ENCODE measurements at places on chromosomes 5 and 9.

- DNase-seq, result no peak
Measured at GRCh38 chr5:126365446-126366198, 57.6 kb upstream of the GRAMD2B start.

GRCh38 chr5:463301-463700 is 20.3 kb downstream of the EXOC3 start:
- no peak for DNase-seq

GRCh38 chr5:179326122-179326927 is 18.9 kb downstream of the ADAMTS2 start:
- peak; percentile 67 for DNase-seq

- no peak for DNase-seq
Measured at GRCh38 chr5:139273322-139273571, 20.3 kb upstream of the MATR3 start.

- DNase-seq, result no peak
Measured at GRCh38 chr5:62685221-62685620, 106.6 kb downstream of the LRRC70 start.

DNA sequence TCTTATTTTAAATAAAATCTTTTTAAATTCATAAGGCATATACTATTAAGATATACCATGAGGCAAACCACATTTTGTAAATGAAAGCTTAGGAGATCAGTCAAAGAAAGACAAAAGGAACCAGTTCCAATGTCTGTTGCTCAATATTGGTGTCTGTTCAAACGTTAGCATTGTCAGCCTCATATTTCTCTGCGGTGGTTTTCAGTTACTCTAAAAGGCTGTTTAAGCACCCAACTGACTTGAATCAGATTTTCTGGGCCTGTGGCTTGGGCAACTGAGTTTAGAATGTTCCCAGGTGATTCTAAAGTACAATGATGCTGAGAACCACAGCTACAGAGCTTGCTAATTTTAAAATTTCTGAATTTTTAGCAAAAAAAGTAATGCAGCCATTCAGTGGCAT is 166.3 kb upstream of the KIF2A start:
- DNase-seq, result no peak

DNA sequence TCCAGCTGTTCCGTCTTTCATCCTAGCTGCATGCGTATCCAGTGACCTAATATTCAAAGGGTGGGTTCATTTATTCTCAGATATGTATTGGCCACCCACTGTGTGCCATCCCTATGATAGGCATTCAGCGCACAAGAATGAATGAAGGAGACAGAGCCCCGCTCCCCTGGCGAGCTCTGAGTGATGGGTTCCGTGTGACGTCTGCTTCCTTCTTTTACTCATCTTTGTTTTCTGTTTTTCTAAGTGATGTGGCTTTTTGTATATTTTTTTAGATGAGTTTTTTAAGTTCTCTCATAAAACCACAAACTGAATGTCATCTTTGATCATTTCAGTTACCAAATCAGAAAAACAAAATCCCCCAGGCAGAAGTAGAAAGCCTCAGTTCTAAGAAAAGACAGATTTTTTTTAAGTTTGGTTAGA is 168.3 kb upstream of the OTULINL start:
- DNase-seq, result no peak

GRCh38 chr9:132418726-132419363 is 8.8 kb downstream of the CFAP77 start:
- no peak for DNase-seq

- no peak for DNase-seq
Measured at GRCh38 chr9:133830310-133830709, 92.2 kb upstream of the SARDH start.

DNA sequence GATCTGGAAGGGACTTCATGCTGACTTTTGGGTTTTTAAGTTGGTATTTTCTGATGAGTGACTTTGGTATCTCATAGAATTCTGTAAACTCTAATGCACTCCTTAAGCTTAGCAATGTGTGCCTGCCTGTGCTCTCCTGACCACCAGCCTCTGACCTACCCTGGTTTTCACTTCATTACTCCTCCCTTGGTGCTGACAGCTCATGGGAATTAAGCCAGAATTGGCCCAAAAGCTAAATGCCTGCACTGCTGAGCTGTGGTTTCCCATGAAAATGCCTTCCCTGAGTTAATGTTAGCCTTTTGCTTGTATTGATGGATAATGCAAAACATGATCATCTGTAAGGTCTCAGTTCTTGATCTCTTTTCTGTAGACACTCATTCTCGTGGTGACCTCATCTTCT is 308.0 kb downstream of the DOCK8 start:
- no peak for DNase-seq

DNA sequence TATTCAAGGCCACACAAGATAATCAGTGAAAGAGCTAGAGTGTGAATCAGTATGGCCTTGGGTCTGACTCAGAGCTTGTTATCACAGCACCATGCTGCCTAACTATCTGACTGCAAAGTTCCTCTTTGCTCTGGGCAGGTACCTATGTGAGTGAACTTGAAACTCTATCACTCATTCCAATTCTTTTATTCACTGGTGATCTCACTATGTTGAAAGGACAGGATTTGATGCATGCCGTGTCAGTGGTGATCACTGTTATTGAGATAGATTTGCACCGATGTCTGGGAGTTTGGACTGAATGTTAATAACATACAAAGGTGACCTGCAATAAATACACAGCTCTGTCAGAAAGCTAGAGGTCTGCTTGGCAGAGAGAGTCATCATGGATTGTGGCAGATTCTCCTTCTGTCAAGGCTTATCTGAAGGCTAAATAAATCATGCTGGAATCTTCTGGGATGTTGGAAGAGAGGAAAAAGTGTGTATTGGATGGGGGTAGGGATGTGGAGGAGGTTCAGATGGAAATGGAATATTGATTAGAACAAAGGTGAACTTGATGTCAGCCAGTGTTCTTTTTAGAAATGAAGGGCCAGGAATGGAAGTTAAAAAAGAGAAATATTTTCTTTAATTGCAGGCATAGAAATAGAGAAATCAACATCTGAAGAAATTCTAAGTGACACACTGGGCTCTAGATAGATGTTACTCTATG is 91.8 kb upstream of the TNC start:
- no peak for DNase-seq

DNA sequence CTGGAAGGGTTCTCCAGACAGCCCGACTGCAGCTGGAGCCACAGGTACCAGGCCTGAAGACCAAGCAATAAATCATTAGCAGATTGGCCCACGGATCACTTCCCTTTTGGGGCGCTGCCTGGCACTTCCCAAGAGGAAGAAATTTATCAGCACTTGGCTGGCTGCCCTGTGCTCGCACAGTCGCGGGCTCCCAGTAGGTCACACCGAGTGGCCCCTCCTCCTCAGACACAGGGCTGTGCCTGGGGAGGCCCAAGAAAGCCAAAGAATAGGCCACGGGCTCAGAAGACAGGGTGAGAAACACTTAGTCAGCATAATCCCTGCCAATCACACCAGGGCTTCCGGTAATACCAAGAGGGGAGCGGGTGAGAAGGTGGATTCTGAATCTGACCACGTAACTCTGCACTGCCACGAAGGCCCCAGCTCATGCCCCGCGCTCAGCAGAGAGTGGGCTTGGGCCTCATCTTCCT is 115.7 kb upstream of the MSX2 start:
- no peak for DNase-seq

GRCh38 chr5:142319560-142320429 is 5.0 kb downstream of the SPRY4 start:
- no peak for DNase-seq

GRCh38 chr9:6080154-6080716 is 64.8 kb upstream of the RANBP6 start:
- DNase-seq, result peak; percentile 63

- DNase-seq, result no peak
Measured at GRCh38 chr9:98929895-98930341, 13.8 kb upstream of the COL15A1 start.

- no peak for DNase-seq
Measured at GRCh38 chr5:158877706-158878105, 222.0 kb downstream of the EBF1 start.

DNA sequence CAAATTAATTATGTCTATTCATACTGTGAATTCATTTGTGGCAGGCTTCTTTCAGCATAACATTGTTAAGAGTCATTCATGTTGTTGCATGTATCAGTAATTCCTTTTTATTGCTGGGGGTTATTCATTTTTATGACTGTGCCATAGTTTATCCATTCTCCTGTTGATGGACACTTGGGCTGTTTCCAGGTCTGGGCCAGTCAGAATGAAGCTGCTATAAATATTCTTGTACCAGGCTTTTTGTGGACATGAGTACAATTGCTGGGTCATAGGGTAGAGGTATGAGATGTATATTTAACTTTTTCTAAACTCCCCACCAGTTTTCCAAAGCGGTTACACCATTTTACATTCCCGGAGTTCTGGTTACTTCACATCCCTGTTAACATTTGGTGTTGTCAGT is 13.6 kb downstream of the PRPF4 start:
- no peak for DNase-seq

- no peak for DNase-seq
Measured at GRCh38 chr5:36360307-36360706, 58.6 kb upstream of the RANBP3L start.

DNA sequence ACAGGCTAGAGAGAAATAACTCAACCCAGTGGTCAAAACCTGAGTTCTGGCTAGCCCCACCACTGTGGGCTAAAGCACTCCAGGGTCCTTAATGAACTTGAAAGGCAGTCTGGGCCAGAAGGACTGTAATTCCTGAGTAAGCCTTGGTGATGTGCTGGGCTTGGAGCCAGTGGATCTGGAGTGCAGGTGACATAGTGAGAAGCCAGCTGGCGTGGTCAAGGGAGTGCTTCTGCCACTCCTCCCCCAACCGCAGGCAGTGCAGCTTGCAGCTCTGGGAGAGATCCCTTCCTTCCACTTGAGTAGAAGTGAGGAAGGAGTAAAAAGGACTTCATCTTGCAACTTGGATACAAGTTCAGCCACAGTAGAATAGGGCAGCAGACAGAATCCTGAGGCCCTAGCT is 424.0 kb downstream of the CDH18 start:
- no peak for DNase-seq

- DNase-seq, result no peak
Measured at GRCh38 chr5:59553992-59554391, 339.5 kb downstream of the PDE4D start.

All from fibroblast of skin of left biceps (primary cell).